EH (cell line): ENCODE measurements at places on chromosomes 7 and 10.

GRCh38 chr10:11379771-11380170 lies 231.7 kb downstream of the USP6NL start:
- no peak for DNase-seq

GRCh38 chr7:155603205-155603857 lies 41.1 kb upstream of the RBM33 start:
- DNase-seq: no peak

GRCh38 chr10:125023862-125024496 lies 82.1 kb downstream of the ZRANB1 start:
- no peak for DNase-seq

DNA sequence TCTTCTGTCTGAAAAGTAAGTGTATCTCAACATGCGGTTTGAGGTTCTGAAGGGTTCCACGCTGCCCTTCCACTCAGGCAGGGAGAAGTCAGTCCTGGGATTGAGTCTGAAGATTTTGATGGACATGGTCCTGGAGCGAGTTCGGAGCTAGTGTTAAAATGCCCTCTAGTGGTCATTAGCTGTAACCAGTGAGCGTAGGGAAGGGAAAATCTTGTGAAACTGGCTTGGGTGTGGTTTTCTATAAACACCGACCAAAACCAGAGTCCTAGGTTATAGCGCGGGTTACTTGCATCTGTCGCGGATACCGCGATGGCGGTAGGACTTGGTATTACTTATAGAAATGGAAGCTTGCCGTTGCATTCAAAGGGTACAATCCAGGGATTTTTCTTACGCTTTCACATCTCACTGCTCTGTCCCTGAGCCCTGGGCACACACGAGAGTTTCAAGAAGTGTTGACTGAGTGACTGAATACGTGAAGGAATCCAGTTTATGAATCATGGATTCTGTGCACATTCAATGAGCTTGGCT lies 348.2 kb upstream of the C7orf33 start:
- peak; percentile 10 for DNase-seq

- DNase-seq: no peak
Observed at GRCh38 chr10:125762692-125763648, 12.7 kb downstream of the MMP21 start.
